ENCODE measurements at places on chromosomes 3 and 15.
A peak's percentile ranks its signal among the peaks of the same experiment; 100 is the strongest.

DNA sequence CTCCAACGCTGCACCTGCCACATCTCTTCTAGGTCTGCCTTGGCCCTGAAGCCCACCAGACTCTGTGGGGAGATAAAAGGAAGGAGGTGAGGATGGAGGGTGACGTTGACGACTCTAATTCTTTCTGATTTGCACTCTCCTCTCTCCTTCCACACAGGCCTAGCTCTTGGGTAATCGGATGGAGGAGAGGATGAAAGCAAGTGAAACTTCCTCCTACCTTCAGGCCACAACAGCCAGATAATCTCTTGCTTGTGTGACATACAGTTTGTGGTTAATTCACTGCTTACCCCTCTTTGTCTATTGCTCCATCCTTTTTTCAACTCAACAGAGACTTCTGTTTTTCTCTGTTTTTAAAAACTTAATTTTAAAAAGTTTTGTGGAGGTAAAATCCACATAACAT, 208.1 kb downstream of the SV2B start:
- H3K27me3 ChIP-seq: peaks cover 58% of the 10 kb centered on the region
- peaks cover 50% of the 10 kb centered on the region for H3K4me1 ChIP-seq
- no peak overlapping the region for H3K27ac ChIP-seq
- H3K4me3 ChIP-seq: no peak overlapping the region

DNA sequence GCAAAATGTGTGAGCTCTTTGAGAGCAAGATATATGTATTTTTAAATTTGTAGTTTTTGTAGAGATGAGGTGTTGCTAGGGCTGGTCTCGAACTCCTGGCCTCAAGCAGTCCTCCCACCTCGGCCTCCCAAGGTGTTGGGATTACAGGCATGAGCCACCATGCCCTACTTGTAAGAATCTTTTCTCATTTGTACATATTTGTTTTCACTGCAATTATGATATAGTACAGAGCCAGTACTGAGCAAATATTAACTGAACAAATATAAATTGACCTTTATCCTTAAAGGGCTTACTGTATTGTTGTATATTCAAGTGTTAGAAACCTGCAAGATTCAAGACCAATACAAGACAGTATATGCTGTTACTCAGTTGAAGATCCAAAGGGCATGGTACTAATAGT, 53.4 kb downstream of the GTF2E1 start:
- peaks cover 11% of the 10 kb centered on the region for H3K27me3 ChIP-seq
- DNase-seq: no peak
- no peaks in the 10 kb centered on the region for H3K36me3 ChIP-seq
- no peaks in the 10 kb centered on the region for H3K4me1 ChIP-seq

DNA sequence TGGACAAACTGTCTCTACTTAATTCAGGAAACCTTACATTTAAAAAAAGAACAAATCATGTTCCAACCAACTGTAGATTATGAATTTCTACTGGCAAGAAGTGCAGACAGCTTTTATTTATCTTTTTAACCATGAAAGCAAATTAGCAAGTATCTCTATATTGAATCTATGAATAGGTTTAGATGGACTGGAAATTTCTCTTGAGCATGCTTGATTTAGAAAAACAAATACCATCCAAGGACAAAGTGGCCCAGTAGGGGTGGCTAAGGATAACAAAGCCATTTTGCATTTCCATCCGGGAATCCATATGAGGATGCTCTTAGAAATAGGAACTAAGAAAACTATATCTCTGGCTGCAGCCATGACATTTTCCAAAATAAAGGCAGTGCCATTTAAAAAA, 150.6 kb downstream of the KCNMB2 start:
- H3K27me3 ChIP-seq: no peaks in the 10 kb centered on the region
- H3K4me3 ChIP-seq: no peak overlapping the region
- H3K27ac ChIP-seq: no peak overlapping the region
- DNase-seq: no peak
- no peaks in the 10 kb centered on the region for H3K4me1 ChIP-seq

DNA sequence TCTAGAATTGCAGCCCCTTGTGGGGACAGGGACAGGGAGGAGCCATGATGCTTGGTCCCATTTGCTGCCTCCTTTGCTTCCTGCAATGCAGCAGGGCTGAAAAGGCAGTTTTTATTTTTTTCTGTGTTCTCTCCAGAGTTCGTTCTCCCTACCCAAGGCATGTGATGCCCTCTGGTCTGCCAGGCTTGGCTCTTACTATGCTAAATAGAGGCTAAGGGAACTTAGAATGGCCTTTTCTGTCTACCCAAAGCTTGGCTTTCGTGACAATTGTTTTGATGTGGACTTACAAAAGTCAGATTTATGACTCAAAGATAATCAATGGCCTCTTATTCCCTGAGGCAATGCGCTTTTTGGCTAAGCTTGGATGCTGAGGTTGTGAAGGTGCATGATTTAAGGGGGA, 293.3 kb upstream of the TBL1XR1 start:
- H3K4me3 ChIP-seq: no peak overlapping the region
- no peaks in the 10 kb centered on the region for H3K4me1 ChIP-seq
- no peak for DNase-seq

DNA sequence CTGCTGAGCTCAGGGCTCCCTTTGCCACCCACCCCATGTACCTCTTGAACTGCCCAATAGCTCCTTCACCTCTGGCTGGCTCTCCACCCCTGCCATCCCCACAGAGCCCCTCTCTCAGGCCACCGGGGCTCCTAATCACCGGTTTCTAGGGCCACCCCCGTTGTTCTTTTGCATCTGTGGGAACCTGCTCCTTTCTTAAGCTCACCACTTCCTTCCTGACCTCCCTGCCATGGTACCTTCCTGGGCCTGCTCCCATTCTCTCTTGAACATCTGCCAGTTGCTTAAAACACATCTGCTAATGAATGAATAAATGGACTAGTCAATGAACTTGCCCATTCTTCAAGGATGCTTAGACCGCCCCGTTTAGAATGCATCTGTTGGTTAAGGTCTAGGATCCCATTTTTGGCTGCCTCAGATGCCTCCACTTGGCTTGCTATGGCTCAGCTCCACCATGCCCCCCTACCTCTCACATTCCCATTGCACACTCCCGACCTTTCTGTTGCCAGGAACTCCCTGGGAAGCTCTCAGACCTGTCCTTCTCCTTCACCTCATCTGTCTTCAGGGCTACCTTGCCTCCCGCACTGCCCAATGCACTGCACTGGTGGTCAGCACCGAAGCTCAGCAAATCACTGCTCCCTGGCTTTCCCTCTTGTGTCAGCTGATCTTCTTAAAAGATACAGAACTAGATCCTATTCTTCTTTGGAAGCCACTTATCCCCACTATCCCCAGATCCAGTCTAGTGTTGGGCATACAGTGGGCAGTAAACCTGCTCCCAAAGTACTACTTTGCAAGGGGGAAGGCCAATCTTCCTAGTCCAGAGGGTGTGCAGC, 9.1 kb downstream of the AMOTL2 start:
- peaks cover 5% of the 10 kb centered on the region for H3K27me3 ChIP-seq
- no peak for DNase-seq
- peak overlapping the region; percentile 79 for H3K4me3 ChIP-seq
- H3K4me1 ChIP-seq: peaks cover 23% of the 10 kb centered on the region

- no peaks in the 10 kb centered on the region for H3K36me3 ChIP-seq
- peaks cover 7% of the 10 kb centered on the region for H3K27me3 ChIP-seq
- H3K4me3 ChIP-seq: no peak overlapping the region
- H3K4me1 ChIP-seq: peaks cover 11% of the 10 kb centered on the region
These were observed 27.4 kb upstream of the PLXND1 start for GRCh38 chr3:129633751-129634481.

DNA sequence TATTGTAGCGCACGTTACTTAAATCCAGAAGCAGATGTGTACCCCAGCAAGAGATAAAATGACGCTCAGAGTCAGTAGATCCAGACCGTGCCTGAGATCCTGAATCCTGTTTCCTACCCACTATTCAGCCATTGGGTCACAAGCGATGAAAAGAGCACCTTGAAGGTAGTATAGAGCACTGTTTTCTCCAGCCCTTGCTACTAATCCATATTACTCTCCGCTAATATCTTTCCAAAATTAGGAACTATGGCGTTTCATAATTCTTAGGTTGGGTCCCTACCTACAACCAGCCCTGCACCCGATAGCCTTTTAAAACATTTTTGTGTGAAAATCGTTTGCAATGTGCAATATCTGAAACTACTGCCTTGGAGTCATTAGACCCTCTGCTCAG, 596 bp downstream of the BTD start:
- peak overlapping the region; percentile 99 for H3K27ac ChIP-seq
- DNase-seq: no peak
- H3K4me3 ChIP-seq: peak overlapping the region; percentile 100
- peaks cover 39% of the 10 kb centered on the region for H3K36me3 ChIP-seq

DNA sequence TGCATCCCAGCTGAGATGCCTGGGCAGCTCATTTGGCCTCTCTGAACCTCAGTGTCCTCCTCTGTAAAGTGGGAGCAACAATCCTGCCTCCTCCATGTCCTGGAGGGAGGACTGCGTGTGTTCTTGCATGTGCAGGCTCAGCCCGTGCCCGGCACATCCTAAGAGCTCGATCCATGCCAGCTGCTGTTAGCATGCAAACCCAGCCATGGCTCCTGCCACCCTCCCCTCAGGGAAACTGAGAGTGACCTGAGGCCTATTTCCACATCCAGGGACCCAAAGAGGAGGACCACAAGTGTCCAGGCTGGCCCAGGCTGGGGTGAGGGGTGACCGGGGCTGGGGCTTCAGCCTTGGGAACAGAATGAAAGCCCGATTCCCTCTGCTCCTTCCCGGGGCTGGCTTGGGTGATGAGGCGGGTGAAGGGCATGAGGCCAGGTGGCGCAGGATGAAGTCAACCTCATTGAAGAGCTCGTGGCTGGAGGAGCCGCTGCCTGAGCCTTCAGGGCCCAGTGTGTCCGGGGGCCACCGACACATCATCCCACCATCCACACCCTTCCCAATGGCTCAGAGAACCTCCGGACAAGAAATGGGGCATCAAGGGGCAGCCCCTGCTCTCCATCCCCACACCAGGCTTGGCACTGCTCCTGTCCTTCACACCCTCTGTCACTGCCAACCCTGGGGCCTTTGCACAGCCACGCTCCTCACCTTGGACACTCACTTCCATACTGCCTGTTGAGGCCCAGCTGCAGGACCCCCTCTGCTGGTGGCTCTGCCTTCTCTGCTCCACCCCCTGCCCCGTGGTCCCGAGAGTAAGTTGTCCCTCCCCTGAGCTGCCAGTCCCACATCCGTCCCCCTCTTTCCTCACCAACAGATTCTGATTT, 42.5 kb downstream of the ADAMTS7 start:
- peaks cover 7% of the 10 kb centered on the region for H3K27me3 ChIP-seq
- no peak overlapping the region for H3K4me3 ChIP-seq
- peaks cover 2% of the 10 kb centered on the region for H3K4me1 ChIP-seq
- DNase-seq: no peak
- no peaks in the 10 kb centered on the region for H3K36me3 ChIP-seq

GRCh38 chr3:196477678-196478077, 25.9 kb downstream of the RNF168 start:
- no peak overlapping the region for H3K4me3 ChIP-seq
- H3K36me3 ChIP-seq: peaks cover 95% of the 10 kb centered on the region
- H3K4me1 ChIP-seq: no peaks in the 10 kb centered on the region
- H3K27ac ChIP-seq: no peak overlapping the region
- H3K27me3 ChIP-seq: no peaks in the 10 kb centered on the region

DNA sequence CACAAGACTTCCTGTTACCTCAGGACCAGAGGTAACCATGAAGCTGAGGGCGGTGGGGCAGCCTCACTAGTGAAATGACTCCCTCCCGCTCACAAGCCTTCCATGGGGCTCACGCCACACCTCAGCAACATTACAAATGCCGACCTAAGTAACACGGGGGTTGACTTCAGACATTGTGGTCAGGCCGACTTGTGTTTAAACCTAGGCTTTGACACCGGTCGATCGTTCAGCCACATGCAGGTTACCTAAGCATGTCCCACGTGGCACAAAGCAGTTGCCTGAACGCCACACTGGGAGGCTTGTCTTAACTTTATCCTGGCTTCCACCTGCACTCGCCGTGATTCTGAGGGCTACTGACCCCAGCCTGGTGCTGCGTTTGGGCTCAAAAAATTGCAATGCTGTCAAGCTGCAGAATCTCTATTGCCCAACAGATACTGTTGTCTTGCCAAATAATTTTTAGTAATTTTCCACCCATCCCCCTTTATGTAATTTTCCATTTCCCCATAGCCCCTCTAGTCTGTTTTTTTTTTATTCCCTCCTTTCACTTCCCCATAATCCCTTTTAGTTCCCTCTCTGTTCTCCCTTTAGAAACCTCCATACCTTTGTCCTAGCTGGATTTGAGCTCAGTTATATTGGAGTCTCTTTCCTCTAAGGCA, 158.6 kb upstream of the RGMA start:
- H3K27me3 ChIP-seq: peaks cover 73% of the 10 kb centered on the region
- H3K27ac ChIP-seq: no peak overlapping the region
- no peak for DNase-seq
- no peak overlapping the region for H3K4me3 ChIP-seq

GRCh38 chr3:174955513-174956016, 96.4 kb downstream of the NAALADL2 start:
- no peaks in the 10 kb centered on the region for H3K27me3 ChIP-seq
- no peaks in the 10 kb centered on the region for H3K4me1 ChIP-seq
- DNase-seq: no peak
- H3K27ac ChIP-seq: no peak overlapping the region

GRCh38 chr3:150868282-150868681, 37.0 kb downstream of the MINDY4B start:
- H3K27me3 ChIP-seq: peaks cover 27% of the 10 kb centered on the region
- H3K4me1 ChIP-seq: peaks cover 3% of the 10 kb centered on the region
- no peak overlapping the region for H3K4me3 ChIP-seq
- peaks cover 8% of the 10 kb centered on the region for H3K36me3 ChIP-seq
- no peak overlapping the region for H3K27ac ChIP-seq

GRCh38 chr3:27542476-27542875, 58.3 kb upstream of the SLC4A7 start:
- H3K36me3 ChIP-seq: no peaks in the 10 kb centered on the region
- H3K4me3 ChIP-seq: no peak overlapping the region
- no peak overlapping the region for H3K27ac ChIP-seq
- no peak for DNase-seq
- peaks cover 4% of the 10 kb centered on the region for H3K27me3 ChIP-seq
- H3K4me1 ChIP-seq: peaks cover 3% of the 10 kb centered on the region

- no peak overlapping the region for H3K4me3 ChIP-seq
- H3K27ac ChIP-seq: no peak overlapping the region
- H3K27me3 ChIP-seq: no peaks in the 10 kb centered on the region
- peaks cover 3% of the 10 kb centered on the region for H3K36me3 ChIP-seq
These were observed 1052.3 kb upstream of the CFAP20DC start for GRCh38 chr3:60102154-60102553.

DNA sequence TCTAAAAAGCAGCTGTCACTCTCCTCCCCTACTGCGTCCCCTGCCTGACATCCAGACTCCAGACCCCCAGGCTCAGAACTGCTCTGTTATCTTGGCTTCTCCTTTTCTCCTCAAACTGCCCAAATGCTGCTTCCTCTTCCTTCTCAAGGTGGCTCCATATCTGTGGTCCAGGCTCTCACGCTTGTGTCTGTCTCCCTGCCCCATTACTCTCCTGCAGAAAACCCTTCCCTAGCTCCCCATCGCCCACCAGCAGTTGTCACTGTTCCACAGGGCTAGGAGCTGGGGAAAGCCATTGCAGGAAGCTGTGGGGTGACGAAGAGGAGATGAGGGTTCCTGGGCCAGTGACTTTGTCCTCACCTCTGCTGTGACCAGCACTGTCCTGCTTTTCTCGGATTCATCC, 30.7 kb upstream of the CGNL1 start:
- no peaks in the 10 kb centered on the region for H3K4me1 ChIP-seq
- H3K4me3 ChIP-seq: no peak overlapping the region
- H3K27ac ChIP-seq: no peak overlapping the region

- H3K27ac ChIP-seq: no peak overlapping the region
- H3K4me3 ChIP-seq: no peak overlapping the region
- no peaks in the 10 kb centered on the region for H3K27me3 ChIP-seq
- no peaks in the 10 kb centered on the region for H3K4me1 ChIP-seq
These were observed 533.3 kb downstream of the NSUN3 start for GRCh38 chr3:94596141-94596540.

GRCh38 chr15:37093480-37094332, 6.6 kb downstream of the MEIS2 start:
- H3K27ac ChIP-seq: no peak overlapping the region
- H3K27me3 ChIP-seq: peaks cover 69% of the 10 kb centered on the region
- DNase-seq: no peak
- peaks cover 15% of the 10 kb centered on the region for H3K36me3 ChIP-seq
- no peak overlapping the region for H3K4me3 ChIP-seq
- H3K4me1 ChIP-seq: peaks cover 19% of the 10 kb centered on the region

Data from effector memory CD8-positive, alpha-beta T cell (primary cell).